ENCODE measurements at places on chromosomes 12 and 14.

- DNase-seq, result no peak
Observed at GRCh38 chr14:20723488-20723887, 22.2 kb upstream of the EDDM3A start.

- DNase-seq, result no peak
Observed at GRCh38 chr14:98189062-98189461, 1082.9 kb downstream of the BCL11B start.

DNA sequence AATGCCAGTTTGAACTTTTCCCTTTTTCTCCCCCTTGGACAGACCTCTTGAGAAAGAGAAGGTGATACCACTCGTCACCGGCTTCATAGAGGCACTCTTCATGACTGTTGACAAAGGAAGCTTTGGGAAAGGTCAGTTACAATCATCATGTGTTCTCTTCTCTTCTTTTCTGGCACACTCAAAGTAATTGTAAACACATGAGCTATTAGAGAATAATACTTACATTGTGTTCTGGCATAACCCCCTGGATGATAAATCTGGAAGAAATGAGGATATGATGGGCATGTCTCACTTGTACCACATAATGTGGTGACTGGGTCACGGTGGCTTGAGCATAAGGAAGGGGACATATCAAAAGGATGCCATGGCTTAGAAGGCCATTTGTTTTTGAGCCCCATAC lies 20.0 kb downstream of the UTP20 start:
- no peak for DNase-seq

- no peak for DNase-seq
Observed at GRCh38 chr14:94538070-94538740, 23.0 kb upstream of the SERPINA4 start.

DNA sequence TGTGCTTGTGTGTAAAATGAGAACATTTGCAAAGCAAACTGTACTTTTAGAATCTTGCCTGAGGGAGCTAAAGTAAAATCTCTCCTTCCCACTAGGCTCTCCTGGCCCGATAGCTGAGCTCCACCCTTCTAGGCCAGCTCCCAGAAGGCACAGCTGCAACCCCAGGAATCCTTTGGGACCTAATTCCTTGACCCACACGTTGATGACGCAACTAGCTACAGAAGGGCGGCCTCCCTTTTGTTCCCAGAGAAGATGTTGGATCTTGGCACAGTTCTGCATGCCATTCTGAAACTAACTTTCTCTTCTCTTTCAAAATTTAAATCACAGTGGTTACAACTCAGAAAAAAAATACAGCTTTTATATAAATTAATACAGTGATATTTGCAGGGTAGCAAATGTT lies 268.1 kb downstream of the EGLN3 start:
- peak; percentile 90 for DNase-seq

DNA sequence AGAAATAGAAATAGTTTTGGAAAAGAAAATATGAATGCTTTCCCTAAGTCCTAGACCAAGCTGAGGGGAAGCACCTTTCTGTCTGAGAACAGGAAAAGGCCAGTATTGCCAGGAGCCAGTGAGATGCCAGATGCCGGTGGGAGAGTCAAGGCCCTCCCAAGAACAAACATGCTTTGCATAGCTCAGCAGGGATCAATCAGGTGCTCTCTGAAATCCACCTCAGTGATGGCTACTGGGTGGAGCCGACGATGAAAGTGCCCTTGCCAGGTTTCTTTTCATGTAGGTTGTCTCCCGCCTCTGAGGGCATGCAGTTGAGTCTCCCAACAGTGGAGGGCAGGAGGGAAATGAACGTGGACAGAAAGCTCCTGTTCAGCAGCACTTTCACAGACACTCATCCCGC lies 28.3 kb downstream of the DEGS2 start:
- DNase-seq, result no peak

- no peak for DNase-seq
Observed at GRCh38 chr14:104865081-104865630, at the start of gene CEP170B. Gene CEP170B (plus strand): TSS chr14:104865268. CDS start chr14:104868451, 3,183 bp downstream.

DNA sequence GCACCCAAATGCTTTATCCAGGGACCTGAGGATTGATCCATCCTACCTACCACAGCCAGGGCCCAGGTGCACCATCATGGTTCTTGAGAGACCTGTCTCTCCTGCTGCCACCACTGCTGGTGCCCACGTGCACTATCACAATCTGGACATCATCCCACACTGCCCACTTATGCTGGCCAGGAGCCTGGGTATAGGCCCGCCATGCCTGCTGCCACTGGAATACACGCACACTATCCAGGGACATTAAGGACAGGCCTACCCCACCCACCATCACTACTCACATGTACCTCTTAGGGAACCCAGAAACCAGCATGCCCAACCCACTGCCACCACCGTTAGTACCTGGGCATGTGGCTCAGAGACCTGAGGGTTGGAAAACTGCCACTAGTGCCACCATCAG lies 207.7 kb downstream of the NELL2 start:
- DNase-seq, result no peak

DNA sequence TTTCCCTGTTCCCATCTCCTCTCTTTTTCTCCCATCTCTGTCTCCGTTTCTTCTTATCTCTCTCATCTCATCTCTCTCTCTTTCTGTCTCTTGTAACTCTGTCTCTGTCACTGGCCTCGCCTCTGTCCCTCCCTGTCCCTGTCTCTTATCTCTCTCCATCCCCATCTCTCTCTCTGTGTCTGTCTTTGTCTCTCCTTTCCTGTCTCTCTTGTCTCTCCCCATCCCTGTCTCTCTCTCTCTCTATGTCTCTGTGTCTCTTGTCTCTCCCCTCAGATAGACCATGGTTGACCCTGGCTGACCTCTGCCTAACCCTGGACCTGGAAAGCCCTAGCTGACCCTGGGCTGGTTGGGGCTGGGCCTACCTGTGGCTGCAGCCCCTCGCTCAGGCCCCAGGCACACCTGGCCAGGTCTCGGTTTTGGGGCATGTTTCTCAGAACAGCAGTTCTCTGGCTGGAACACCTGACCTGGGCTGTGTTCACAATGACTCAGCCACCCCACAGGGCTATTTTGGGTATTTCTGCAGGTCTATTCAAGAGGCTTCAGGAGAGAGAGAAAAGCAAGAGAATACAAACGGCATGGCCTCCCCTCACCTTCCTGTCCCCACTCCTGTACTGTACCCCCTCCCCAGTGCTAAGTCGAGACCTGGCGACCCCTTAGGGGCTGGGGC lies 174.4 kb downstream of the TMEM121 start:
- no peak for DNase-seq

DNA sequence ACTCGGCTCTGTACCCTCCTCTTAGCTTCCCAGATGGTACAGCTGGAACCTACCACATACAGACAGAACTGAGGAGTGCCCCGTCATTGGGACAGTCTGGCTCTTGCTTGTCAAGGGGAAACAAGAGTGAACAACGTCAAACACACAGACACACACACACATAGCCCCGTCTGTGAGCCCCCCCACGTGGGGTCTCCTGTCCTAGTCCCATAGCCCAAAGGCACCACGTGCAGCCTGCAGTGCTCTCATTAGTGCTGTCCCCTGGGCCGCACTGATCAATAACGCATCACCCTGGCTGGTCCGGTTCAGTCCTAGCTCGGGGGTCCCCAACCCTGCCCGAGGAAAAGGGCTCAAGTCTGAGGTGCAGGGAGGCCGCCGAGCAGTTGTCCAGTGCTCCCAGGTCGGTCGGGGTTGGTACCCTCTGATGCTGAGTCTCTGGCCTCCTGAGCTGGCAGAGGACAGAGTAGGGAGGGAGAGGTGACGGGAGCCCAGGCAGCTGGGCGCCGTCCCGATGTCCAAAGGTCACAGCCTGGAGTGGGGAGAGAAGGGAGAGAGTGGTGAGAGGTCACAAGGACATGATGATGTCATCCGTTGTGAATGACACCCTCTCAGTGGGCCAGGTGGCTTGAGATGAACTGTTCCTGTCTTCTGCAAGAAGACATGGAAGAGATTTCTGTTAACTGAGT lies 105.4 kb upstream of the NOS1 start:
- no peak for DNase-seq

DNA sequence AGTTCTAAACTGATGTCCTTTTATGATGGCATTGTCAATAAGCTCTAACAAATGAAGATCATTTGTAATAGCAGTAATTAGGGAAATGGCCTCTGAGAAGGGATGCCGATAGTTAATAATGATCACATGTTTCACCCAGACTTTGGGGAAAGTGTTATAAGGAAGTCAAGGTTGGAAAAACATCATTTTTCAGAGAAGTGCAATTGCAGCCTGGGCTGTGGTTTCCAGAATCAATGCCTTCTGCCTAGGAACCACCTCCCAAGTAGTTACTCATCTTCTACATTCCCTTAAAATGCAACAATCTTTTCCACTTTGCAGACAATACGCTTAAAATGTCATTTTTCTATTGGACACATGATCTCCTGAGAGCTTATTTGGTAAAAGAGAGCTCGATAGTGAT lies 879 bp downstream of the EDDM3A start:
- DNase-seq, result no peak

DNA sequence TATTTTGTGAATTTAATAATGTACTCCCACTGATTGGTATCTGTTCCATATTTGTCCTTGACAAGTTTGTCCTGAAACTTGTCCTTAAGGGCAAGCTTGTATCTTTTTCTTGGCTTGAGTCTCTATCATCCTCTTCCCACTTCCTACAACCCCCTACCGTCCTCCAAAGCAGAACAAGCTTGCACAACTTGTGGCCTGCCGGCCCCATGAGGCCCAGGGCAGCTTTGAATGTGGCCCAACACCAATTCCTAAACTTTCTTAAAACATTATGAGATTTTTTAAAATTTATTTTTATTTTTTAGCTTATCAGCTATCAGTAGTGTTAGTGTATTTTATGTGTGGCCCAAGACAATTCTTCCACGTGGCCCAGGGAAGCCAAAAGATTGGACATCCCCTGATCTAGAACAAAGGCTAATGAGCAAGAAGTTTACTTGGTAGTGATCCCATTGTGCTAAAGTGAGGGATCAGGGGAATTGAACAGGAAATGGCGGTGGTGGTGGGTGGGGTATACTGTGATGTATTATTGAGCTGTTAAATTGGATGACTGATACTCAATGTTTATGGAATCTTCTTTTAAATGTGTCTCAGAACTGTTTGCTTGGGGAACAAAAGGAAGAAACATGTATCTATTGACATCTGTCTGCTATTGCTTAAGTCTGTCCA lies 37.8 kb downstream of the TMX1 start:
- DNase-seq, result no peak

GRCh38 chr14:33120341-33120740 lies 181.7 kb downstream of the NPAS3 start:
- peak; percentile 87 for DNase-seq

DNA sequence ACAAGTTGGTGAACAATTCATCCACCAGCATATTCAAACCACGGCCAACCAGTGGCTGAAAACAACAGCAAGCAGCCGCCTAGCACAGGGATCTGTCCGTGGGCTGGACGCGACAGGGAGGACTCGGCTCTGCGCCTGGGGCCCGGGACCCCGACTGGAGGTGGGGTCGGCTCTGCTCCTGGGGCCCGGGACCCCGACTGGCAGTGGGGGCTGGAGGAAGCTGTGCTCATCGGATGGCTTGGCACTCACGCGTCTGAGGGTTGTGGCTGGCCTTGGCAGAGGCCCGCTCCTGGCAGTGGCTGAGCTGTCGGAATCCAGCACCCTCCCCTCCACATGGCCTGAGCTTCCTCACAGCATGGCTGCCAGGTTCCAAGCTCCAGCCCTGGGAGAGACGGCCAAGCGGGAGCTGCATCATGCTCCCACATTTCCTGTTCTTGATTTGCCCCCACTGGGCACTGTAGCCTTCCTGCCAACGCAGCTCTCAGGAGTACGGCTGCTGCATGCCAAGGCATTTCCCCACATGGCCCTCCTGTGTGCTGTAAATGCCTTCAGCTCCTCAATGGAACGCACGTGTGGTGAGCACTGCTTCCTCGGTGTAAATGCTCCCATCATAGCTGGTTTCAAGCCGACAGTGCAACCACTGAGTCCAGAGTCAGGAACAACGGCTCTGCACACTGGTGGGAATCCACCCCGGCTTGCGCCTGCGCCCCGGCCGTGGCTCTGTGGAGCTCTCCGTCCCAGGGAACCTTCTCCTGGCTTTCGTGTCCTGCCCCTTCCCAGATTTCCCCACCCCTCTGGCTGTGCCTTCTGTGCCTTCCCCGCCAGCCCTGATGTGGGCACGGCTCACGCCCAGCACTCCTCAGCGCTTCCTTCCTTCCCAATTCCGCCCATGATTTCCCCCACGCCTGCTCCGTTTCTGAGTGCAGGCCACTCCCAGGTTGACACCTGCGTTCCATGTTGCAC lies 7.3 kb upstream of the GALNT9 start:
- no peak for DNase-seq

GRCh38 chr12:125296701-125297100 lies 231.5 kb downstream of the AACS start:
- no peak for DNase-seq

- no peak for DNase-seq
Observed at GRCh38 chr12:14773685-14774073, 29.6 kb downstream of the WBP11 start.

- peak; percentile 76 for DNase-seq
Observed at GRCh38 chr12:1777798-1778197, 42.6 kb upstream of the LRTM2 start.

- no peak for DNase-seq
Observed at GRCh38 chr12:19539836-19540235, 100.5 kb downstream of the AEBP2 start.

- DNase-seq, result no peak
Observed at GRCh38 chr14:74592476-74593201, 19.4 kb downstream of the LTBP2 start.

- DNase-seq, result no peak
Observed at GRCh38 chr14:81691931-81692330, 158.3 kb upstream of the SEL1L start.

DNA sequence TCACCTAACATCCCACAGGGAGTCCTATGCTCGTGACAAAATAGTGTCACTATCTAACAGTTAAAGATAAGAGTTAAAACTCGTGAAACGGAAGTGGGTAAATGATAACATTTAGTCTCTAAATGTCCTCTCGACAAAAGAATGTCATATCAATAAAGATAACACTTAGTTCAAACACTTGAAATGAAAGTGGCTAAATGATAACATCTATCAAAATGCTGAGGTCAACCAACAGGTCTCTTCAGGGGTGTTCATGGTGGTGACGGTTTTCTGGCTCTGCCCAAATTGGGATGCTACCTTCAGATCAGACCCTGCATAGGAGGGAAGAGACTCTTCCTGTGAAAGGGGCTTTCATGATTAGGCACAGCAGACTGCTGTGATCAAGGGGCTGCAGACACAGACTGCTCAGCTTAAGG lies 22.1 kb downstream of the IL26 start:
- DNase-seq, result no peak

DNA sequence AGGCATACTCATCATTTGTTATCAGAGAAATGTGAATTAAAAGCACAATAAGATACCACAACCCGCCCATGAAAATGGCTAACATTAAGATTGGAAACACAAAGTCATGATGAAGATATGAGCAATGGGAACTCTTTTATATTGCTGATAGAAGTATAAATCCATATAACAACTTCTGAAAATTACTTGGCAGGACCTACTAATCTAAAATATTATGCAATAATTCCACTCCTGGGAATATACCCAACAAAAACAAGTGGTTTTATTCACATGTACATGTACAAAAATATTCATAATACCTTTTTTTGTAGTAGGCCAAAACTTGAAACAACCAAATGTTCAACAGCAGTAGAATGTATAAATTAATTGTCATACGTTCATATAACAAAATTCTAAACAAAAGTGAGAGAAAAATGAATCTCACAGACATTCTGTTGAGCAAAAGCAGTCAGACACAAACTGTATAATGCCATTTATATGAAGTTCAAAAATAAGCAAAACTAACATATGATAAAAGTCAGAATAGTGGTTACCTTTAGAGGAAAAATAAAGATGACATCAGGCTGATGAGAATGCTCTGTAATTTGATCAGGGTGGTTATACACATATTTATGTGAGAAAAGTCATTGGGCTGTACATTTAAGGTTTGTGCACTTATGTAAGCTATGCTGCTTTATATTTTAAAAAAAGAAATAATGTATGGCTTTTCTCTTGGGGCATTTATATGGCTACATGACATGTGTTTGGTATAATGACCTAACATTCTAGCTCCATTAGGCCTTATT lies 309.2 kb upstream of the KITLG start:
- peak; percentile 26 for DNase-seq

Measured in LHCN-M2 (cell line).